ENCODE measurements at places on chromosomes 5 and 9.

DNA sequence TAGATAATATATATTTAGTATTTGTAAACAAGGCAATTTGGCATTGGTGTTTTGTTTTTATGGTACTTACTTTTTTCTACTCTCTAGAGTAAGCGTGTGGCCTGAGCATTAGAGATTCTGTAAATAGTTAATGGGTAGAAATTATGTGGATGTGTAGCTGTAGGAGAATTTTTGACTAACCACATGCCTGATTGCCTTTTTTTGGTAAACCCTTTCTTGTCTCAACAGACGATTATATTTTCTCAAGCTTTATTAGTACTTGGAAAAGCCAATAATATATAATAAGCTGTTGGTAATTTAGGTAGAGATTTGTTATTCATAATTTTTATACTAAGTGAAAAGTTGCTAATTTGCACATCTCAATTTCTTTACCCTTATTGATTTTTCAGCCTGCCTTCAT, 76.8 kb downstream of the FCHO2 start:
- no peak for DNase-seq

- DNase-seq = no peak
These were observed 148.3 kb downstream of the PRDM9 start for GRCh38 chr5:23655674-23656073.

DNA sequence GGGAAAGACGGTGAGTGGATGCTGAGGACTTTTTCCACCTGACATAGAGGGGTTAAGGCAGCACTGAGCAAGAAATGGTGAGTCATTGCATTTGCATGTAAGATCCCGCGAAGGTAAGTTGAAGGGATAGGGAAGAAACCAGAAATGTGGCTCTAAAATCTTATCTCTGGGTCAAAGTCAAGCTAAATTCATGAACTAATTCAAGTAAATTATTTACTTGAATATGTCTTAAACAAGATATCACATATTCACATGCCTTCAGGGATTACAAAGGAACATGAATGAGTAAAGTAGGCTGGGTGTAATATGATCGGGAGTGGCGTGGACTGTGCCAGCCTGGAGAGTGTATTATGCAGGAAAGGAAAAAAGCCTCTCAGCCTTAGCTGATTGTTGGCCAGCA, 74.4 kb upstream of the EQTN start:
- DNase-seq = no peak

- DNase-seq = no peak
These were observed 39.8 kb downstream of the STARD4 start for GRCh38 chr5:111472579-111472978.

DNA sequence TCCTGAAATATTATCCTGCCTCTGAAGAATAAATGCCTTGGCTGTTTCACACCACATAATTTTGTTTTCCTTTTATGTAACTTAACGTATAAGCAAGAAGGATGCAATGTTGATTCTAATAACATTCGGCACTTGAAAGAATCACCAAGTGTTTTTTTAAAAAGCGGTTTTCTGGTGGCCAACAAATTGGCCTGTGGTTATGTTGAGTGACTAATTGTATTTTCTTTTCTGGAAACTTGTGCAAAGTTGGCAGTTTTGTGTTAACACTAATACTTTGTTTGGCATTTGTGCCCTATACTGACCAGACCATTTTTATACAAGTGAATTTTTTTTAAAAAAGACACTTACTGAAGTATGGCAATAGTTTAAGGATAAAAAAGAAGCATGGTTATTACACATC, 452.7 kb downstream of the BNC2 start:
- no peak for DNase-seq

DNA sequence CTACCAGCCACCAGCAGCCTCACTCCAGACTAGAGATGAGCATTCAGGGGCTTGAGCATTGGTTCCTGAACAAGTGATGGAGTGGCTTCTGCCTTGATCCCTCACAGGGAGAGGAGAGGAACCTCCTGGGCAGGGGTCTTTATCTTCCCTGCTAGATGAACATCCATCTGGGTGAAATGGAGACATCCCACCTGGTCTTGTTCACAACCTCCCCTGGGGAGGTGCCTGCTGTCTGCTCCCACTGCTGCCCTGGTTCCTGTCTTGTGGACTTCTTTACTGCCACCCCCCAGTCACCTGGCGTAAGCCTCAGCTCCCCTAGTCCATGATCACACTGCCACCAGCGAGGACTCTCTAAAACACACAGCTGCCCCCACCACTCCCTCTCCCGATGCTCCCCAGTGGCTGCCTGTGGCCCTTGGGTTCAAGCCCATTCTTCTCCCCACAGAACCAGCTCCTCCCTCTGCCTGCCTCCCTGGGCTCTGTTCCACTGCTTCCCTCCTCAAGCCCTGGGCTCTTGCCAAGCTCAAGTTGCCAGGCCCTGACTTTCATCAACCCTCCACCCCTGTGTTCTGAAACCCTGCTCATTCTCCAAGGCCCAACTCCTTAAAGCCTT, 51.5 kb downstream of the COL15A1 start:
- no peak for DNase-seq

GRCh38 chr9:32839013-32839885, 55.9 kb downstream of the TMEM215 start:
- DNase-seq = no peak

- DNase-seq = no peak
These were observed 174.7 kb upstream of the NREP start for GRCh38 chr5:111931655-111932054.

DNA sequence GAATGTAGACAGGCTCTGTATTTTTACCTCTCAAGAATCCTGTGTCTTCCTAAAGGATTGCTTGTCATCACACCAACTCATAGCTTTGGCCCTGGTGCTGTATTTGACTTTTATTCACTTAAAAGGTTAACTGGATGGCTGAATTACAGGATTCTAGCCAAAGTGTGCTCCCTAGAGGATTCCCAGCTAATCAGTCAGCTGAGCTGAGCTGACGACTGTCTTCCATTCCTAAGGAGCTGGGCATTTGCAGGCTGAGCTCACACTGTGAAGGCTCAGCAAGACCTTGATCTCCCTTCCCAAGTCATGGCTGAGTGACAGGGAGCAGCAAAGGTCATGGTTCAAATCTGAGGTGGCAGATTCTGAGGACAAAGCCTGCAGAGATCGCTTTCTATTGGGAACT, 59.0 kb upstream of the PALM2AKAP2 start:
- no peak for DNase-seq

- DNase-seq = no peak
These were observed 102.0 kb downstream of the AGTPBP1 start for GRCh38 chr9:85639675-85640186.

DNA sequence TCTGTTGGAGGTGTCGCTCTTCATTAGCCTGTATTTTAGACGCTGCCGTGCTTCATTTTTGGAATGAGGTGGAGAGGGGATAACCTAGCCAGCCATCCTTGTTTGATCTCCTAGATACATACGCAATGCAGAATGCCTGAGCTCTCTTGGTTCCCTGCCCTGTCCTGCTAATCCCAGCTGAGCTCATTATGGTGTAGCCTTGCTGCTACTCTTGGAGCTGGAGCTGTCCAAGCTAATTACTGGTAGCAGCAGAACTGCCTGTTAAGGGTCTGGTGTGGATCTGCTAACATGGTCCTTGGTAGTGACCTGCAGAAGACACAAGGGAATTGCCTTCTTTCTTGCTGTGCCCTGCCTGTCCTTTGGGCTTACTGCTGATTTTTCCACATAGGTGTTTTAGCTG, 207.9 kb downstream of the CNTLN start:
- no peak for DNase-seq

Measured in AG04449 (cell line).